A673 (cell line): ENCODE measurements at places on chromosomes 6 and 20. TPM values are rescaled to one million over a fixed set of nuclear protein-coding genes. Genes with fewer than 3 reads are reported as not detected.

- no peaks in the 10 kb centered on the region for H3K4me1 ChIP-seq
- peaks cover 95% of the 10 kb centered on the region for H3K36me3 ChIP-seq
- no peak overlapping the region for H3K4me3 ChIP-seq
Measured at GRCh38 chr20:37235065-37235464, 26.5 kb downstream of the GHRH start.

DNA sequence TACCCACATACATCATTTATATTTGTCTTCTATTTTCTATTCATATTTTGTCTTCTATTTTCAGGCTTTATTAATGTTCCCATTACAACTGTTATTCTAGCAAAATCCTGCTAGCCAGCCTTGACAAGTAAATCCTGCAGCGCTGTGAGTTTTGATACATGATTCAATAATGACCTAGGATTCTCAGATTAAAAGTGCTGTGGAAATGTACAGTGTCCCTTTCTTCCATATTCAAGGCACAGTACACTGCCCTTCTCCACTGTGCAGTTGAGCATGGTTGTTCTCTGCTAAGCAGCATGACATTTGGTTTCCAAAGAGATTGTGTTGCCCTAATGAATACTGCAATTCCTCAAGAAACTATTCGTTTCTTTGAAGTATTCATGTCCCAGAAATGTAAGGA is 5.8 kb upstream of the HEY2 start:
- H3K4me1 ChIP-seq, result no peaks in the 10 kb centered on the region
- no peak overlapping the region for H3K27ac ChIP-seq
- no peak for DNase-seq
- H3K36me3 ChIP-seq, result no peaks in the 10 kb centered on the region
- H3K4me3 ChIP-seq, result no peak overlapping the region

DNA sequence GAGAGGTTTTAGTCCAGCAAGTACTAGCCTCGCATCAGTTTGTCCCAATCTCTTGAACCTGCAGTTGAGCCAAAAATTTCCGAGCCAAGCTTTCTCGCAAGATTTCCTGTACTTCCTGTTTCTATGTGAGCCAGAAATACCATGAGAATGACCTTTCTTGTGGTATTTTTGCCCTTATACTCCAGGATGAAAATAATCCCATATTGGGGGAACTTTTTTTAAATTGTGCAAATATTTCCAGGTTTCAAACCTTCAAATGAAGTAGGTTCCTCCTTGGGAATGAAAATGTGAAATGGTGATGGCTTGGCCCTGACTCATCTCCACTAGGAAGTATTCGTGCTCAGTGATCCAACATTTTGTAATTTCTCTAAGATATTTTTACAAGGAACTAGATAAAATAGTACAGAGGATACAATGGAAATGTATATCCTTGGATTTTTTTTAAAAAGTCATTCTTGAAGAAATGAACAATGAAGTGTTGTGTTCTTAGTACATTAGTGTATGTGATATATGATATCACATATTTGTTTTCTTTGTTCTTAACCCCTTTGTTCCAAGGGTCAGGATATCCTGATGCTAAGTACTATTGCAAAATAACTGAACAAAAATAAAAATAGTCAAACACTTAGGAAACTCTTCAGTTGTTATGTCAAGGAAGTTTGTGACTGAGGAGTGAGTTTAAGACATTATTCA is 184.0 kb downstream of the PDE7B start:
- no peak for DNase-seq

GRCh38 chr20:44590980-44591778 is 8.8 kb downstream of the PKIG start:
- H3K36me3 ChIP-seq, result peaks cover 20% of the 10 kb centered on the region
- H3K4me3 ChIP-seq, result no peak overlapping the region
- H3K27me3 ChIP-seq, result no peaks in the 10 kb centered on the region
- no peak overlapping the region for H3K27ac ChIP-seq
- peaks cover 8% of the 10 kb centered on the region for H3K4me1 ChIP-seq
- no peak for DNase-seq

DNA sequence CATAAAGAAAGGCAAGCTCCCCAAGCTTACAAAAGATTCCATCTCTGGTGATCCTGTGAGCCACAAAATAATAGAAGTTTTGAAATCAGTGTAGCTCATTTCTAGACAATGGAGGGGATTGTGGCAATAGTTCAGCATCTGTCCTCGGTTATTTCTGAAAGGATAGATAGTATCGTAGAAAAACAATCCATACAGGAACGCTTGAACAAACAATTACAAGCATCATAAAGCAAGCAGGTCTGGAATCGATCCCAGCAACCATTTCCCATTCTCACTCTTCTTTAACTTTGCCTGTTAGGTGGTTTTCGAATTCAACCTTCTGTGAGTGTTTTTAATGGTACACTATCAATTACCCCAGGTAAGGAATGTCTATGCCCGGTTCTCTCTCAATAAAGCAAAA is 931.1 kb downstream of the KIF16B start:
- no peaks in the 10 kb centered on the region for H3K36me3 ChIP-seq
- no peak overlapping the region for H3K4me3 ChIP-seq
- no peak for DNase-seq

PLCB4 gene
- total RNA-seq, result 4.7 and 6.2 TPM in 2 replicates

RGL2 gene
- total RNA-seq, result 48.8 and 50.4 TPM in 2 replicates

HDGFL1 gene
- total RNA-seq, result not detected in 2 replicates
